ENCODE measurements at places on chromosomes 4 and X.

- DNase-seq = no peak
Observed at GRCh38 chrX:63658920-63659319, 126.1 kb downstream of the ARHGEF9 start.

DNA sequence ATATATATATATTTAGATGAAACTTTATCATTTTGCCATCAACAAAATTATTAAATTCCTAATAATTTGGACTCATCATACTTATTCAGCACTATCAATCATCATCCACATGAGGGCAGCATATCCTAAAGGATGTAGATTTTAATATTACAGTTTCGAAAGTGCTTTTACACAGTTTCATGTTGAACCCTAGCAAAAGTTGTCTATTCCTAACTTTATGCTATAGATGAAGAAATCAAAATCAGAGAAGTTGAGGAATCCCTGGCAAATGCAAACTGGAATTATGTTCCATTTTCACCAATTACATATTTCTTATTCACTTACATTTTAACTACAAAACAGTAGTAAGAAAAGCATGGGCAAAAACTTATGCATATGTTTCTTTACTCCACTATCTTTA lies 36.6 kb upstream of the UGT2A1 start:
- peak; percentile 73 for DNase-seq

DNA sequence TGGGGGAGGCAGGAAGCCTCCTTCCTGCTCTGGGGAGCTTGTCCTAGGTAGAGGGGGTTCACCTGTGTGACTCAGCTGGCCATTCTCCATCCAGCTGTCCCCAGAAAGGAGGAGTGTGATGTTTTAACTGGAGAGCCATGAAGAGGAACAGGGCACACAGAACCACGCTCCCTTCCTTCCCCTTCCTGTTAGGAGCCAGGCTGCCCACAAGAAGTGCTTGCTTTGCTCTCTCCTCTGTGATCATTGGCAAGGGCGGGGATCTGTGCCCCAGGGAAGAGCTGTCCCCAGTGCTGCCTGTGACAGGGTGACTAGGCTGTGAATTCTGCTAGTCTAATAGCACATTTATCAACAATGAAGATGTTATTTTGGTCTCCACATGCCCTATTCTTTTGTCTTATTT lies 169.6 kb upstream of the GATB start:
- no peak for DNase-seq

GRCh38 chr4:81905971-81906370 lies 434.3 kb upstream of the RASGEF1B start:
- no peak for DNase-seq

- DNase-seq = no peak
Observed at GRCh38 chr4:101299899-101300540, 47.3 kb downstream of the PPP3CA start.

DNA sequence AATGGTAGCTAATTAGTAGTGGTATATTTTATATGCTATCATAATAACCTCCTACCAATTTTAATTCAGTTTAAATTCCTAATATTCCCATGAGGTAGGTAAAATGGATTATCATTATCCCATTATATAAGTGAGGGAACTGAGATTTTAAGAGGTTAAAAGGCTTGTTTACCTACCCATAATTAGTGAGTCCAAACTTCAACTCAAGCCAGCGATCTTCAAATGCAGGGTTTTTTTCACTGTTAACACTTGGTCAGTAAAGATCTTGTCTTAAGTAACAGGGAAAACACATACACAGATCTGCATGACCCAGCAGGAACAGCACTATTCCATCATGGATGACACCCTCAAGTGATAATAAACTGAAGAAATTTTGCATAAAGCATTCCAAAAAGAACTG lies 31.3 kb downstream of the FABP2 start:
- no peak for DNase-seq

GRCh38 chrX:27915617-27916016 lies 65.6 kb downstream of the DCAF8L1 start:
- no peak for DNase-seq

- no peak for DNase-seq
Observed at GRCh38 chr4:167883266-167883665, 209.1 kb upstream of the ANXA10 start.

- no peak for DNase-seq
Observed at GRCh38 chr4:18881556-18881955, 860.0 kb upstream of the LCORL start.

- DNase-seq = no peak
Observed at GRCh38 chr4:76449362-76449767, 14.3 kb downstream of the SHROOM3 start.

DNA sequence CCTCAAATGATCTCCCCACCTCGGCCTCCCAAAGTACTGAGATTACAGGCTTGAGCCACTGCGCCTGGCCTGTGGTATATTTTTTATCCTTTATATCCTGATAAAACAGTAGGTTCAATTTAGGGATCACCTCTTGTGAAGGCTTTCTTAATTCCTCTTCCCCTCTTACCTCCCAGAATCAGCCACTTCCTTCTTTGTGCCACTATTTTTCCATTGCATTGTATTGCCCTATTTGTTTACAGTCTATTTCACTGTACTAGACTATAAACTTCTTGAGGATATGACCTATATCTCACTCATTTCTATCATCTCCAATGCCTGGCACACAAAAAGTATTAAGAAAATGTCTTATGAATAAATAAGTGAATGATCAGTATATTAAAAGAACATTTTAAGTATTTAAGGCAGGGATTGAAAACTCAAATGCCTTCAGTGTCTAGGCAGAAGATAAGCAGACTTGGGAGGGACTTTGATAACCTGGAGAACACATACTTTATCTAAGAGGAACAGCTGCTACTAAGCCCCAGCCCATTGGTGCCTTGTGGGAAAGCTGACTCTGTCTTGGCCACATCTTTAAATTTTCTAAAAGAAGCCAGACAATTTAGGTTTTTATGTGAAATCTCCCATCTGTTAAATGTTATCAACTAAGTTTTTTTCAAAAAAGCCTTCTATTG lies 82.3 kb upstream of the OGT start:
- no peak for DNase-seq

DNA sequence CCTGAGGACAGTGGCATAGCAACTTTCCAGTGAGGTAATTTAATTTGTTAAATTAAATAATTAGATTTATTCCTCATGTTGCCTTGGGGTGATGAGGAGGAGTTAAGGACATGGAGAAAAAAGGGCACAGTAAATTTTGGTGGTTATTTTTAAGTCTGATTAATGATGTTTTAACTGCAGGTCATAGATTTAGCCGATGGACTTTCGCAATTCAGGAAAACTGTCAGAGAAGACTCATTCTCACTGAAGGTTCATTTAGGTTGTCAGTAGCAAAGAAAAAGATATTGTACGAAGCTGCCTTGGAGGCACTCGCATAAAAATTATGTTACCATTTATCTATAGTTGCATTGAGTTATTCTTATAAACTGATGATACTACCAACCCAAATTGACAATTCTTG lies 164.2 kb upstream of the PITX2 start:
- DNase-seq = no peak

DNA sequence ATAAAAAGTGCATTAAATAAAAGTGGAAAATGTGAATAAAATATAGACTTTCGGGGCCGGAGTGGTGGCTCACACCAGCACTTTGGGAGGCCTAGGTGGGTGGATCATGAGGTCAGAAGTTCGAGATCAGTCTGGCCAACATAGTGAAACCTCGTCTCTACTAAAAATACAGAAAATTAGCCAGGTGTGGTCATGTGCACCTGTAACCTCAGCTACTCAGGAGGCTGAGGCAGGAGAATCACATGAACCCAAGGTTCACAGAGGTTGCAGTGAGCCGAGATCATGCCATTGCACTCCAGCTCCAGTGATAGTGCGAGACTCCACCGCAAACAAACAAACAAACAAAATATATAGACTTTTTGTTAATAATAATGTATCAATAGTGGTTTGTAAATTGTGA lies 293.6 kb upstream of the TRAM1L1 start:
- DNase-seq = no peak

GRCh38 chrX:137194164-137194563 lies 160.4 kb upstream of the GPR101 start:
- peak; percentile 76 for DNase-seq

GRCh38 chr4:154422152-154422551 lies 69.4 kb downstream of the DCHS2 start:
- no peak for DNase-seq

GRCh38 chr4:130395871-130396270 lies 1299.9 kb downstream of the C4orf33 start:
- DNase-seq = no peak

- no peak for DNase-seq
Observed at GRCh38 chrX:82765811-82766210, 742.3 kb upstream of the POU3F4 start.

DNA sequence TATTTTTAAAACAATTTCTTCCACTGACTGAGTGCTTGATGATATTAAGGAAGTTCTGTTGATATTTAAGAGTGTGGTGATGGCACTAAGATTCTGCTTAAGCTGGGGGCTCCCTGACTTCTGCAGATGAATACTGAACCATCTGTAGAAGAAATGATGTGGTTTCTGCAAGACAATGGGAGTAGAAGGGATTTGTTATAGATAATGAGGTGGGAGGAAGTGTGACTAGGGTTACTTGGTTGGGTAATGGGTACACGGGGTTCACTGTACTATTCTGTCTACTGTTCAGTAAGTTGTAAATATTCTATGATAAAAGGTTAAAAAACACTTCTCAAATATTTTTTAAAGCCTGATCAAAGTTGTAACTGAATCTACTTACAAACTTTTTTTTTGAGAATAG lies 60.9 kb upstream of the TXK start:
- no peak for DNase-seq

- peak; percentile 96 for DNase-seq
Observed at GRCh38 chr4:119300101-119300978, 21.6 kb downstream of the FABP2 start.

DNA sequence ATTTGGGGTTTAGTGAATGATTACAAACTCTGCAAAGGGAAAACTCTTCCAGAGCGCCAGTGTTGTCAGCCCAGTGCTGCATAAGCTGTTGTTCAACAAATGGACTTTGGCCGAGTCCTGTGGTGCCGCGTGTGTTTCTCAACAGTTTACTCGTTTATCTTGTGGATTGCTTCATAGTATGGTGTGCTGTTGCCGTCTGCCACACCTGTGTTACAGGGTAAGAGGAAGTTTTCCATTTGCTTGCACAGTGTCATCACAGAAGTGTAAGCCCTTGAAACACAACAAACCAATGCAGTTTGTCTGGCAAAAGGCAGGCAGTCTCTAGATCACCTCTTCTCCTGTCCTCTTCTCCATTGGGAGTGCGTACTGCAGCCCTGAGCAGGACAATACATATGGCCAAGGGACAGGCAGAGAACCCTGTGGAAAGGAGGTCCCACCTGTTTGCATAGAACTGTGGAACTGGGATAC lies 66.3 kb downstream of the DCUN1D4 start:
- no peak for DNase-seq

- DNase-seq = no peak
Observed at GRCh38 chr4:25000639-25001038, 30.1 kb downstream of the LGI2 start.

DNA sequence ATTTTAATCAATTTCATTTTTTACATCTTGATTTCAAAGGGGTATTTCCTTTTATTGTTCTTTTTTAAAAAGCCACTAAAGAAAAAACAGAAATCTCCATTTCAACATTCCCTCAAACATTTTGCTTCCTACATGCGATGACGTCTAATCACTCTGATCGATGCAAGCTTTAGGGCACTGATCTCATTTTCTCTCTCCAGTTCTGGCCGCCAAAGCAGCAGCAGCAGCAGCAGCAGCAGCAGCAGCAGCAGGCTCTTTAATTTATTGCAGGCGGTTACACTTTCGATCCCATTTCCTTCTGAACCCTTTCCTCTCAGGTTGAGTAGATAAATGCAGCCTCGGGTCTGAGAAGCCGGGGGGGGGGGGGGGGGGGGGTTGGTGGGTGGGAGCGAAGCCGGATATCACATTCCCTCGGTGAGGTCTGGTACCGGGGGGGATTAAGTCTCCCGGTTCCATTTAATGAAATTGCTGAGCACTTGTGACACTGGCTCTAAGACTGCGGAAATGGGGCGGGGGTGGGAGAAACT lies 3.4 kb upstream of the PCDH7 start:
- no peak for DNase-seq

DNA sequence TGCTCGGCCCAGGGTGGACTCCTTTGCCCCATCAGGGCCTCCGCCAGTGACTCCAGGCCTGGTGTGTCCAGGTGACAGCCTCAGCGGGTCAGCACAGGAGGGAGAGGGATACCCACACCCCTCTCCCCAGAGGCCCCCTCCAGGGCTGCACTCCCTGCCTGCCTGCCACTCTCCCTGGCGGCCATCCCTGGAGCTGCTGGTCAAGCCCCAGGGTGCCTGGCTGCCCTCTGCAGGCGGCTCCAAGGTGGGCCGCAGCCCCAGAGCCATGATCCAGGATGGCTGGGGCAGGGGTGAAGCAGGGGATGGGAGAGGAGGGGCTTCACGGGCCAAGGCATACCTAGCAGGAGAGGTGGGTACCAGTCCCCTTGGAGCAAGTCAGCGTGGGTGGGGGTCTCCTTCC lies 3.8 kb downstream of the FGFRL1 start:
- no peak for DNase-seq

DNA sequence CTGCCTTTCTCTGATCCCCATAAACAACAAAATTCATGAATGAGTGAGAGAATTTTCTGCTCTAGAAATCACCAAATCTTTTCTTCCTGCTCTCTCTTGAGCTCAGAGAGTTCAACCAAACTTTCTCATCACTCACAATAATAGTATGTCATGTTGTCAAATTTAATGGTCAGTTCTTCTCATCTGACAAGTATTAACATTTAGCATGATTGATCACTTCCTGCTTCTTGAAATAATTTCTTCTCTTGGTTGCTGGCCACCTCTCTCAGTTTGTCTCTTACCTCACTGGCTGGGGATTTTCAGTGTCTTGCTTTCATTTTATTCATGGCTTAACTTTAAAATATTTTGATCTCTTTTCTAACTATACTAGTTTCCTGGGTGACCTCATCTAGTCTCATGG lies 25.5 kb upstream of the FGF5 start:
- no peak for DNase-seq

DNA sequence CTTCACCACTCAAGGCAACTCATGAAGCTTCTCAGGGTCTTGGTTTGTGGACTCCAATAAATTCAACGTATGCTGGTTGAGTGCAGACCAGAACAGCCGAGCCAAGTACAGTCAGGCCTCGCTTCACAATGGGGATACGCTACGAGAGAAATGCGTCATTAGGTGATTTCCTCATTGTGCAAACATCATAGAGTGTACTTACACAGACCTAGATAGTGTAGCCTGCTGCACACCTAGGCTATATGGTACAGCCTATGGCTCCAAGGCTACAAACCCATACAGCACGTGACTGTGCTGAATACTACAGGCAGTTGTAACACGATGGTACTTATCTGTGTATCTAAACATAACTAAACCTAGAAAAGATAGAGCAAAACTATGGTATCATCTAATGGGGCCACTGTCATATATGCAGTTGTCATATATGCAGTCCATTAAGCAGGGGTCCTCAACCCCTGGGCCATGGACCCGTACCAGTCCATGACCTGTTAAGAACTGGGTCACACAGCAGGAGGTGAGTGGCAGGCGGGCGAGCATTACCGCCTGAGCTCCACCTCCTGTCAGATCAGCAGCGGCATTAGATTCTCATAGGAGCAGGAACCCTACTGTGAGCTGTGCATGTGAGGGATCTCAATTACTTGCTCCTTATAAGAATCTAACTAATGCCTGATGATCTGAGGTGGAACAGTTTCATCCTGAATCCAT lies 31.5 kb downstream of the RTL5 start:
- no peak for DNase-seq

Measured in Karpas-422 (cell line).